ENCODE measurements at places on chromosomes 6 and 20. TPM values are rescaled to one million over a fixed set of nuclear protein-coding genes. Genes with fewer than 3 reads are reported as not detected.

DNA sequence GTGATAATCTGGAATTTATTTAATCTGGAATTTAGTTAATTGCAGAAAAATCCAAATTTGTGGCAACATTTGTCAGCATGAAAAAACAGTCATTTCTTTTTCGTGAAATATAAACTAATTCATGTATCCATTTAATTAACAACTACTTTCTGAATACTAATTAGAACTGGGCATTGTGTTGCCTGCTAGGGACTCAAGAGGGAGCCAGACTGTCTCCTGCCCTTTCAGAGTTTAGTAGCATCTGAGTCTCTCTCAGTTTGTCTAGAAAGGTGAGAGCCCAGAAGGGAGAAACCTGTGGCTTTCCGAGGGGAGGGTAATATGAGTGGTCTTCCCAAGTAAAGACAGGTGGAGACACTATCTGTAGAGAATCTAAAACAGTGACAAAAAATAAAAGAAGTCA, 210.9 kb upstream of the HDDC2 start:
- DNase-seq: no peak
- H3K4me3 ChIP-seq: no peak overlapping the region
- H3K27me3 ChIP-seq: no peaks in the 10 kb centered on the region
- H3K4me1 ChIP-seq: no peaks in the 10 kb centered on the region
- no peaks in the 10 kb centered on the region for H3K36me3 ChIP-seq
- H3K27ac ChIP-seq: no peak overlapping the region

Gene FNDC1
- 0.84 TPM for total RNA-seq

Gene ADGB
- not detected for total RNA-seq

Gene DNMT3B
- 0.83 TPM for total RNA-seq
